Fibroblast of skin of left biceps (primary cell): ENCODE measurements at places on chromosomes 5 and 9.

GRCh38 chr5:40429258-40430100, 250.2 kb upstream of the PTGER4 start:
- DNase-seq = no peak

GRCh38 chr5:98798371-98798770, 24.9 kb downstream of the RGMB start:
- DNase-seq = no peak

DNA sequence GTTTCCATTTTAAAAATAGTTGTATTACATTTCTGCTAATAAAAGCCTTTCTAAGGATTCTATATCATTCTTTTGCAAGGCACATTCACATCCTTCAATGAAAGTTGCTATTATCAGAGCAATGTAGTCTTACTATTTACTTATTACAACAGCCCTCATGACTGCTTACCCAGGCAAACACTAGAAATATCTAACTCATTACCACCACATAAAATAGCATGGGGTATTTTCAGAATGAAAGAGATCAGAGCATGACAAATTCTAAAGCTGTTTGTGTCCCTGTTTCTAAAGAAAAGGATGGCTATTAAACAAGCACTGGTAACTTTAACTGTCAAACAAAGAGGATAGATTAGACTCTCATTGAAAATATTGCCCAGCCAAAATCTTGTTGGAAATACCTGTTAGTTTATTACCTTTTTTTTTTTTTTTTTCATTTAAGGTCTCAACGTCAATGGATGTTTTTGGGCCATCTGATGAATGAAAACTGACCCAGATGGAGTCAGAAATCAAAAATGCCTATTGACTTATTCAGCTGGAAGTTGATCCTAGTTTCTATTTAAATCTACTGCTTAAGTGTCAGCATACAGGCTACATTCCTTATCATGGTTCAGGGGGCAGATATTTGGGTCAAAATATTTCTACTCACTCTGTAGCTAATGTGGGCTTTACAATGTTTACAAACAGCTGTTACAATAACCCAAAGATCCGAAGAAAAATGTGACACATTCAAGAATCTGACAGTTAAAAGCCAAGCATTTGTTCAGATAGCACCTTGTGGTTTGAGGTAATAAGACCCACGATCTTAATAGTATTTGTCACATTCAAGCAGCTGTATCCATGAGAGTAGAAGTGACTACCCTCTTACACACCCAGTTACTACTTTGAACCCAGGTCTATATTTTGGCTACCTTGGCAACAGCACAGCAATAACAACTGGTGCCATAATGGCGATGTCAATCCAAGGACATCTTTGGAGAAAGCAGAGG, 554.8 kb upstream of the MEF2C start:
- DNase-seq = no peak

- DNase-seq = no peak
Observed at GRCh38 chr9:109467936-109468335, 30.2 kb downstream of the PTPN3 start.

GRCh38 chr5:109868737-109869136, 179.0 kb downstream of the MAN2A1 start:
- no peak for DNase-seq

GRCh38 chr9:6549106-6549800, 96.3 kb downstream of the GLDC start:
- no peak for DNase-seq

GRCh38 chr9:89430995-89431394, 66.9 kb downstream of the SEMA4D start:
- no peak for DNase-seq

- no peak for DNase-seq
Observed at GRCh38 chr5:162801235-162801634, 636.2 kb upstream of the CCNG1 start.

GRCh38 chr9:1490341-1491232, 440.4 kb downstream of the DMRT2 start:
- no peak for DNase-seq

- no peak for DNase-seq
Observed at GRCh38 chr5:135546101-135546500, 10.3 kb upstream of the NEUROG1 start.
